ENCODE measurements at places on chromosomes 11 and 22.

- no peak for DNase-seq
Measured at GRCh38 chr22:46068593-46069491, 81.5 kb upstream of the PPARA start.

DNA sequence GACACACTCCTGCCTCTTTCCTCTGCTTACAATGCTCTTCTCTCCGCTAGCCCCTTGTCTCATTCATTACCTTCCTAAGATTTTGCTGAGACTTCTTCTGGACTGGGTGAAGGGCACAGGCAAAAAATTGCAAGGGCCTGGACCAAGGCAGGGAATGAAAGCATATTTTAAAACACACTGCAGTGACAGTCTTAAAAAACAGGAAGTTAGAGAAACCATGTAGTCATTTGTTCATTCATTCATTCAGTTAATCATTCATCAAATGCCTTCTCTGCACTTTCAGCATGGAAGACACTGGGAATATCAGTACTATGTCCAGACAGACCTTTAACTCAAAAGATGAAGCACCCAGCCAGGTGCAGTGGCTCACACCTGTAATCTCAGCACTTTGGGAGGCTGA is 44.9 kb upstream of the SWAP70 start:
- no peak for DNase-seq

DNA sequence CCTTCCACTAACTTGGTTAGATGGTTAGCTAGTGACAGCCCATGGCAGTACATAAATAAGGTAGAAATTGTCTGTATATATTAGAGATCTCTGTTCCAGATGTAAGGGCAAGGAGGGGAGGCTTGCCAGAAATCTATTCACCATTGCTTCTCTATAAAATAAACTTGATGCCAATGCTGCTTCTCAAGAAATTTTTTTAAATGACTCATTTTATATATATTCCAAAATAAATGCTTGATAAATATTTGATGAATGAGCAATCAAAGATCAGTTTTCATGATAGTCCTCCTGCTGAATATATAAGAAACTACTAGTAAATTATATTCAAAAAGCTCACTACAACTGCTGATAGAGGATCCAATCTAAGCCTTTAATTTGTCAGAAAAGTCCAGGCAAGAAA is 710.6 kb upstream of the CCDC179 start:
- DNase-seq = no peak

- DNase-seq = no peak
Measured at GRCh38 chr22:26236991-26237390, 67.7 kb downstream of the SEZ6L start.

- no peak for DNase-seq
Measured at GRCh38 chr11:125593114-125593820, 615 bp downstream of the STT3A start.

DNA sequence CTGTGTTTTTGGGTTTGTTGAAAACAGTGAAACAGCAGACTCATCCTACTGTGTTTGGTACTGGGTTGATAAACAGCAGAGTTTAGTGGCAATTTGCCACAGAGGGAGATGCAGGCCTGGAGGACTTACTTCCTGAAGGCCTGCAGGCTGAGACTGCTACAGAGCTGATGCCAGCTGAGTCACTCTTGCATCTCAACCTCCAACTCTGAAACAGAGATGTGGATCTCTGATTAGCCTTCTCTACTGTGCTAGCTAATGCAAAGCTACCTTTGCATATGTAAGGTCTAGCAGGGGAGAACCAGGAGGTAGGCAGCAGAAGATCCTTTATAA is 14.3 kb downstream of the ATP5MG start:
- no peak for DNase-seq

GRCh38 chr11:33692013-33692504 is 8.6 kb downstream of the C11orf91 start:
- DNase-seq = no peak

GRCh38 chr11:65204143-65204542 is 22.4 kb downstream of the CAPN1 start:
- no peak for DNase-seq

GRCh38 chr11:111733611-111734088 is 32.5 kb downstream of the PPP2R1B start:
- DNase-seq = no peak

GRCh38 chr11:44387825-44388224 is 77.9 kb upstream of the ALX4 start:
- no peak for DNase-seq

DNA sequence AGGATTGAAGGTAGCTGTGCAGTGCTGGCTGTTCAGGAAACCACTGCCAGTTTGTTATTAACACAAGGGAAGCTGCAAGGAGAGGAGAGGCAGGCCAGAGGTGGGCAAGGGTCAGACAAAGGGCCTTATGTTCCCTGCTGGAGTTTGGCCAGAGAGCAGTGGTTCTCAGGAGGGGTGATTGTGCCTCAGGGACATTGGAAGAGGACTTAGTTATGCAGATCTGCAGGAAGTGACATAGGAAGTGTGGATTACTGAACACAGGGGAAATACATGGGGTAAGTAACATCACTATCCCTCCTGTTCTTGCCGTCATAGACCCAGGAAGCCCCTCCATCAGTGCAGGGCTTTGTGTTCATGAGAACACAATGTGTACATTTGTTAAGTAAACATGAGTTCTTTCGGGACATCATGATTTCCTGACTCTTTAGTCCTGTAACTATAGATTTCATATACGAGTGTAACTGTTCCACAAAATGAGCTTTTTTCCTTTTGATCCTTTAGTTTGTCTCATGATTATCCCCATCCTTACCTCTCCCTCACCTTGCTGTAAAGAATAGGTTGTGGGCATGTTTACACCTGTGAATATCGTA is 5.9 kb downstream of the SRRD start:
- no peak for DNase-seq

GRCh38 chr11:73335204-73335923 is 27.3 kb downstream of the ARHGEF17 start:
- peak; percentile 62 for DNase-seq

DNA sequence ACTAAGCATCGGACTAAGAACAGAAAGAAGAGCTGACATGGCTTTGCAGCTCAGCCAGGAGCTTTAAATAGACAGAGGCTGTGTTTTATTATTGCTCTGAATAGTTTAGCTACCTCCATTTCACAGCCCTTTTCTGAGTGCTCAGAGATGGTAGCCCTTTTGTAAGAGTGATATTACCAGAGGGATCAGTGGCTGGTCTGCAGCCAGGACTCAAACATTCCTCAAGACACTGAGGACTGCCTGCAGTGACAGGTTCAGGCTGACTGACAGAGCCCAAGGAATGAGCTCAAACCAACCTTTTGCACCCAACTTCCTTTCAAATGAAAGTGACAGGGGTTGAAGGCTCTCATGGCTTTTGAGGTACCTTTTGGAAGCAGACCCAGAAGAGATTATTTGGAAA is 189.0 kb downstream of the DDX10 start:
- no peak for DNase-seq

DNA sequence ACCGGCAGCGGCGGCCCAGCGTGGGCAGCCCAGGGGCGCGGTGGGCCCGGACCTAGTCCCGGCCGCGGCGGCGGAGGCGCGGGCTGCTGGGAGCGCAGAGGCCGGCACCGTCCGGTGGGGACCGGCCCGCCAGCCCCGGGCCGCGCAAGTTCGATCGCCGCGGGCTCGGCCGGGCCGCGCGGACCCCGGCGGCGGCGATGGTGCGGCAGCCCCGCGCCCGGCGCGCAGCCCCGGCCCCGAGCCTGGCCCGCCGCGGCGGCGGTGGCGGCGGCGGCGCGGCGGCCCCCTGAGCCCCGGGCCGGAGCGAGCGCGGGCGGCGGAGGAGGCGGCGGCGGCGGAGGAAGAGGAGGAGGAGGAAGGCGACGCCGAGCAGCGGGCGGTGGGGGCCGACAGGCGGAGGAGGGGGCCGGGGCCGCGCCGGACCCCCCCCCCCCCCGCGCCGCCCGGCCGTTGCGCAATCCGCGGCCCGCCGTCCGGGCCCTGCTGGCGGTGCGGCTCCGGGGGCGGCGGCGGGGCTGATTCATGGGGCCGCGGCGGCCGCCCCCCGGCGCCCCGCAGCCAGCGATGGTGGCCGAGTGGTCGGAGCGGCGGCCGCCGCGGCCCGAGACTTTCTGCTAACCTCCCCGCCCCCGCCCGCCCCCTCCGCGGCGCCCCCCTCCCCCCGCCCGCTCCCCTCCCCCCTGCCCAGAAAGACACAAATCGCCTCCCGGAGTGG is 1251.9 kb downstream of the BRD1 start:
- no peak for DNase-seq

DNA sequence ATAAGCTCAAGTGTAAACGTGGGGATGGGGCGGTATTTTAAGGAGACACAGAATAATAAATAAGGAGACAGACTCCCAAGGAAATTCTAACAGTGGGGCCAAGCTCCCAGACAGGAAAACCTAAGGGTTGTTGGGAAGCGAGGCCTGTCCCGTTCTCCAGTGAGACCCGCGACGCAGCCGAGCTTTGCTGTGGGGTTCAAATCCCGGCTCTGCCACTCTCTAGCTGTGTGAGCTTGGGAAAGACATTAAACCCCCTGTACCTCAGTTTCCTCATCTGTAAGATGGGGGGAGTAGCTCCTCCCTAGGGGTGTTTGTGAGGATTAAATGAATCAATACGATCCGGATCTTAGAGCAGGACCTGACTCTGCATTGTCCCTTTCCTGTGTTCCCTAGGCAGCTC is 106.8 kb downstream of the TRIM29 start:
- DNase-seq = no peak

- DNase-seq = no peak
Measured at GRCh38 chr22:21041937-21042336, 3.8 kb upstream of the LRRC74B start.

- no peak for DNase-seq
Measured at GRCh38 chr11:128688031-128688713, 5.7 kb upstream of the FLI1 start.

- no peak for DNase-seq
Measured at GRCh38 chr11:86161837-86162236, 82.7 kb upstream of the EED start.

- DNase-seq = no peak
Measured at GRCh38 chr11:8768625-8769333, 86.2 kb downstream of the RPL27A start.

DNA sequence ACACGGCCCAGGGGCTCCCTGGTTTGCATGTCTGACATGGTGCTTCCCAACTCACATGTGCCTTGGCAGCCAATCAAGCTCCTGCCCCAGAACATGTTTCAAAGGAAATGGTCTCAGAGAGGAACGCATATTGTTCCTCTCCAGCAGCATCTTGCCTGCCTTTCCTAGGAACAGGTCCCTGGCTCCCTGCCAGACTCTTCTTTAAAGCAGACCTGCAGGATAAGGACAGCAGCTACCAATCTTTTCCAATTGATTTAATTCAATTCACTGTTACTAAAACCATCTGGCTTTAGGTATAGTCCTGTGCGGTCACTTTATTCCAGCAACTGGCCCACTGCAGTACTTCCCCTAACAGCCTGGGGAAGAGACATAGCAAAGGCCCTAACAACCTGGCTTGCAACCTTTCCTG is 79.9 kb downstream of the AMBRA1 start:
- DNase-seq = no peak

DNA sequence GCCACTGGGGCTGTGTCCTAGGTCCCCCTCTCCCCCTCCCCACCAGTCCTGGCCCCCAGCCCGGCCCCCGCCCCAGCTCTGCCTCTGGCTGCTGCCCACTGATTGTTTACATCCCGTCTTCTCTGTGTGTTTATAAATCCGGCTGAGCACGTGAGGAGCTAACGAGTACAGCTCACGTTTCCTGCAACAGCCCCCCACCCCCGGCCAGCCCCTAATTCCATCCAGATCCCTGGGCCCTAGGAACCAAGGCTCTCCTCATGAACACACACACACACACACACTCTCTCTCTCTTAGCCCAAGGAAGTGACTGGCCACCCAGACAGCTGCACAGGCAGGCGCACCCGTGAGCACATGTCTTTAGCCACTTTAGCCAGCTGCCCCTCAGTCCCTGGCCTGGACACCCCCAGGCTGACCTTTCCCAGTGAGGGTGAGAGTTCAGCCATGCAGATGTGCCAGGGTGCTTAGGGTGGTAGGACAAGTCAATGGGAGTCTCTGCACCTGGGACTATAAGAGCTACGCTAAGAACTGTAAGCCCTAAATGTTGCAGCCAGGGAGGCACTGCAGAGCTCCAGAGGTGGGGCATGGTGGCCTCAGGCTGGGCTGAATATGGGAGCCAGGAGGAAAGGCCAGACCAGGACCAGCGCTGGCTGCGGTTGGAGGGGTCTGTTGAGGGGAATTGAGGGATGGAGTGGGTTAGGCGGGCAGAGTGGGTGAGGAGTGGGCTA is 2.9 kb downstream of the CLCF1 start:
- no peak for DNase-seq

DNA sequence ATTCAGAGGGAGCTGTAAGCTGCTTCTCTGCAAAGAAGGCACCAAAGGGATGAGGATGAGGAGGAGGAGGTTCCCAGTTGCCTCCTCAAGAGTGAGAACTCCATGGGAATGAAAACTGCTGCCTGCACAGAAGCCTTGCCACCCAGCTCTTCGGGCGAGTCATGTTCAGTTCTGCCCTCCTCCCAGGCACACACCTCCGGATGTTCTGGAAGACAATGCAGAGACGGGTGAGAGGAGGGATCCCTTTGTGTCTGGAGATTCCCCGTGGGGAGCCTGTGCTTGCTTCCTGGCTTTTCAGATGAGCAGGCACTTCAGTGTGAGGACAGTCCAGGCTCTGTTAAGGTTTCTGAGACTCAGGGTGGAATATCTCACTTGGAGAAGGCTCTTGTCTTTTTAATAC is 295.6 kb downstream of the DDX10 start:
- no peak for DNase-seq

GRCh38 chr11:73273222-73273895 is 1.2 kb downstream of the P2RY6 start:
- no peak for DNase-seq

DNA sequence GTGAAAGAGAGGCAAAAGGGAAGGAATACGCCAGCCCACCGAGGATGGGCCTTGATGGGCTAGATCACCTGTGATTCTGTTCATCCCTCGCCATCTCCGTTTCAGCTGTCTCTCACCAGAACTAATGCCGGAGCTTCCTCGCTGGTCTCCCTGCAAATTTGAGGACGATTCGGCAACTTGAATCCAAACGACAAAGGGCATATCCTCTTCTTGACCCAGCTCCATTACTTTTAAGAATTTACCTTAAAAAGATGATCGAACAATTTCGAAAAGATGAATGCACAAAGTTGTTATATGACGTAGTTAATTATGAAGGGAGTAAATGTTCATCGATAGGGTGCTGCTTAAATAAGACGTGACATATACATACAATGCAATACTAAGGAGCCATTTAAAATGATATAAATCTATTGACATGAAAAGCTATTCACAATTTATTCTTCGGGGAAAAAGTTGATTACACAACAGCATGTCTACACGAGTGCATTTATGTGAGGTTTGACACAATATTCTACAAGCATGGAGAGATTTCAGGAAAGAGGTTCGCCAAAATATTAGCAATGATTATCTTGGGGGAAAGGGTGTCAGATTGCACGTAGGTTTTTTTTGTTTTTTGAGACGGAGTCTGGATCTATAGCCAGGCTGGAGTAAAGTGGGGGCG is 937 bp upstream of the FAM168A start:
- DNase-seq = no peak

- no peak for DNase-seq
Measured at GRCh38 chr11:27830206-27830605, 130.0 kb upstream of the BDNF start.

GRCh38 chr11:127182586-127183203 is 182.1 kb upstream of the KIRREL3 start:
- DNase-seq = no peak

GRCh38 chr11:94469416-94469815 is 24.2 kb downstream of the MRE11 start:
- no peak for DNase-seq

GRCh38 chr22:27488456-27489177 is 312.9 kb downstream of the MN1 start:
- no peak for DNase-seq

- no peak for DNase-seq
Measured at GRCh38 chr11:48106166-48106565, 110.4 kb upstream of the OR4B1 start.

- DNase-seq = no peak
Measured at GRCh38 chr11:109378034-109378433, 44.0 kb upstream of the C11orf87 start.
